ENCODE measurements at places on chromosomes 4 and X.

- no peak for DNase-seq
Observed at GRCh38 chr4:18021470-18021719, 160 bp downstream of the LCORL start.

- DNase-seq, result no peak
Observed at GRCh38 chr4:25154594-25155265, 5.5 kb downstream of the SEPSECS start.

DNA sequence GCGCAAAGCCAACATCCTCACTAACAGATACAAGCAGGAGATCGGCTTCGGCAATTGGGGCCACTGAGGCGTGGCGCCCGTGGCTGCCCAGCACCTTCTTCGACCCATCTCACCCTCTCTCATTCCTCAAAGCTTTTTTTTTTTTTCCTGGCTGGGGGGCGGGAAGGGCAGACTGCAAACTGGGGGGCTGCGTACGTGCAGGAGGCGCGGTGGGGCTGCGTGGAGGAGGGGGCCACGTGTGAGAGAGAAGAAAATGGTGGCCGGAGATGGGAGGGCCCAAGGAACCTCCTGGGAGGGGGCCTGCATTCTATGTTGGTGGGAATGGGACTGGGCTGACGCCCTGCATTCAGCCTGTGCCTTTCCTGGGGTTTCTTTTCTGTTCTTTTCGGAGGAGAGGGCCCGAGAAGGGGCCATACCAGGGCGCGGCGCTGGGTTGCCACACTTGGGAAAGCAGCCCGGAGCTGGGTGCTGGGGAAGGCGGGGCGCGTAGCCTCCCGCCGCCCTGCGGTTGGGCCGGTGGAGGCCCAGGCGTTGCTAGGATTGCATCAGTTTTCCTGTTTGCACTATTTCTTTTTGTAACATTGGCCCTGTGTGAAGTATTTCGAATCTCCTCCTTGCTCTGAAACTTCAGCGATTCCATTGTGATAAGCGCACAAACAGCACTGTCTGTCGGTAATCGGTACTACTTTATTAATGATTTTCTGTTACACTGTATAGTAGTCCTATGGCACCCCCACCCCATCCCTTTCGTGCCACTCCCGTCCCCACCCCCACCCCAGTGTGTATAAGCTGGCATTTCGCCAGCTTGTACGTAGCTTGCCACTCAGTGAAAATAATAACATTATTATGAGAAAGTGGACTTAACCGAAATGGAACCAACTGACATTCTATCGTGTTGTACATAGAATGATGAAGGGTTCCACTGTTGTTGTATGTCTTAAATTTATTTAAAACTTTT is 4.5 kb downstream of the MID1IP1 start:
- peak; percentile 28 for DNase-seq

DNA sequence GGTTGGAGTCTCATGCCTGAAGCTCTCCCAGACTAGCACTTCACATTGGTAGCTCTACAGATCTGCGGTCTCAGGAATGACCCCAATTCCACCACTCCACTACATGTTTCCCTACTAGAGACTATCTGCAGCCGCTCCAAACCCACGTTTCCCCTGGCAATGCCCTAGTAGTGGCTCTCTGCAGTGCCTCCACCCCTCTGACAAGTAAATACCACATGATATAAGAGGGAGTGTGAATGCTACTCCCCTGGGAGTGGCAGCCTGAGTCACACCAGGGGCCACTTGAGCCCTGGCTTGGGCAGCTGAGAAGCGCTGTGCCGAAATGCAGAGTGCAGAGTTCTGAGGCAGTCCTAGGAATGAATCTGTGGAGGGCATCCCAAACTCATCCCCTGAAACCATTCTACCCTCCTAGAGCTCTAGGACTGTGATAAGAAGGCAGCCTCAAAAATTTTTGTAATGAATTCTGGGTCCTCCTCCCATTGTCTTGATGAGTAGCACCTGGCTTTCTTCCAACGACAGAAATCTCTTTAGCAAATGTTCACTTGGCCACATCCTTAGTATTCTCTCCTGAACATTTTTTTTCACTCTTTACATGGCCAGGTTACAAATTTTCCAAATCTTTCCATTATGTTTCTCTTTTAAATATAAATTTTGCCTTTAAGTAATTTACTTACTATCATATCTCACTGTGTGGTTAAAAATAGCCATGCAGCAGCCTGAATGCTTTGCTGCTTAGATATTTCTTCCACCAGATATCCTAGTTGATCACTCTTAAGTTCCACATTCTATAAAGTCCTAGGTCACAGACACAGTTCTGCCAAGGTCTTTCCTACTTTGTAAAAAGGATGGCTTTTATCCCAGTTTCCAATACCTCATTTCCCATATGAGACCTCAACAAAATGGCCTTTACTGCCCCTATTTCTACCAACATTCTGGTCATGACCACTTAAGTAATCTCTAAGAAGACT is 160.2 kb upstream of the CPEB2 start:
- DNase-seq, result no peak

- no peak for DNase-seq
Observed at GRCh38 chr4:76752861-76753501, 145.0 kb downstream of the SOWAHB start.

DNA sequence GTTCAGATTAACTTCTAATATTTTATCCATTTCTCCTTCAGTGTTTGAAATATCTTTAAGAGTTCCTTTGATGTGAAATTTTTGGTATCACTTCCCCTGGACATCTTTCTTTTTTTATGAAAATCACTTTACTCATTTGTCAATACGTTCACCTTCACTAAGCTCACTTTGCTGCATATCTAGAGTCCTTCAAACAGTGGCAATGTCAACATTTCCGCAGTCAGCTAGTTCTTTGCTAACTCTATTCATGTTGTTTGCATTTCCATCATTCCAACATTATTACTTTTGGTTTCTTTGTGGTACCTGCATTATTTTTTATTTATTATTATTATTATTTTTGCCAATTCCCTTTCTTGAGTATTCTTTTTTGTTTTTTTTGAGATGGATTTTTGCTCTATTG is 203.0 kb downstream of the GPAT3 start:
- no peak for DNase-seq

DNA sequence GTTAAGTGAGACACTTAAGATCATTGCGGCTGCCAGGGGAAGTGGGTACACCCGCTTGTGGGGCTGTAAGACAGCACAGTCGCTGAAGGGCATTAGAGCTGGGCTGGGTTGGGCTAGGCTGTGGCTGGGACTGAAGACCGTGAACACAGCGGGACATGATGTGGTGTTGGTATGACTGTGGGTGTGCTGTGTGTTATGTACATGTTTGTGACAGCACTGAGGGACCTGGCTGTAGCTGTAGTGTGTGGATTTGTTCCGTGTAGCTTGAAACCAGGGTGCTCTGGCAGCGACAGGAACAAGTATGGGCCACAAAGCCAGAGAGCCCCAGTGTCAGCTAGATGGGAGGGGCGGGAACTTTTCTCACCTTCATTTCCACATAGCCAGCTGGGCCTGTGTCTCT is 82.1 kb downstream of the NHSL2 start:
- no peak for DNase-seq

DNA sequence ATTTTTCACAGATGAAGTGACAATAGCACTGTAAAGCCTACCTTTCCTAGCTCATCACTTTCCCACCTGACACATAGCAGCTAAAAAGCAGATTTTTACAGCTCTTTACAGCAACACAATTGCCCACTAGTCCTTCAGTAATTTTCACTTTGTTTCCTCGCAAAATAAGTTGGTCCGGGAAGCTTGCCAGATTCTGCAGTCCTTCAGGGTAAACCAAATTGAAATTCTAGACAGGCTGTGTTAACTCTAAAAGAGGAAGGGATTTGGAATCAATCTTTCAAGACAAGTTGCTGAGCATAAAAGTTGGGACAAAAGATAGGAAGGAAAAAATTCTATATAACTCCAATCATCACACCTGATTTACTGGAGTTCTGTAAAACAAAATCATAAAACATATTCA is 8.7 kb downstream of the C1QTNF7 start:
- DNase-seq, result no peak

DNA sequence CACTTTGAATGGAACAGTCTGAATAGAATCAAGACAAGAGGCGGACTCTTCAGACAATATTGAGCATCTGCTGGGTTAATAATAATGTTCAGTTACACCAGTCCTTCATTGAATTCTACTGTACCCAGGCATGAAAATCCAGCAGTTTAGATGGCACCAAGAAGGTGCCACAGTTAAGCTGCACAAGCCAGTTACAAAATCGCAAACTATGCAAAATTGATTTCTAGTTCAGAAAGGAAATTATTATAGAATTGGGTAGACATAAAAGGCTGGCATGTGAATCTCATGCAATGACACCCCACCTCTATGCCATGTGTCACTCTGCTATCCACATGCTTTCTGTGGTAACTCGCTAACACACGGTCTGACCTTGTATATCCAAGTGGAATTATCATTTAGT is 105.8 kb upstream of the VCX3A start:
- DNase-seq, result no peak

DNA sequence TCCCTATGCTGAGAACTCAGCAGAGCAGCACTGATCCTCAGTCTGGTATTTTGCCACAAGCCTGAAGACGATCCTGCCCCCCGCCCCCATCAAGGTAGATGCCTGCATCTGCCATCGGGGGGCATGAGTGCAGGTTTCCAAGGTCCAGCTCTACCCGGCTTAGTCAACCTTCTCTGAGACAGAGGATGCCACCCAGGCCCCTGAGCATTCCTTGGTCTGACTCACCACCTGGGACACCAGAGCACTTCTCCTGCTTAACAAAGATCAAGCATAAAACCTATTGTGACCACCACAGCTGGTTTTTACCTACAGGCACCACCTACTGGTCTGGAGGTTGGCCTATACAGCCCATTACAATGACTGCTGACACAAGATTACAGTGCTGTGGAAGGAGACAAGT is 1168.1 kb downstream of the PCDH19 start:
- DNase-seq, result no peak

DNA sequence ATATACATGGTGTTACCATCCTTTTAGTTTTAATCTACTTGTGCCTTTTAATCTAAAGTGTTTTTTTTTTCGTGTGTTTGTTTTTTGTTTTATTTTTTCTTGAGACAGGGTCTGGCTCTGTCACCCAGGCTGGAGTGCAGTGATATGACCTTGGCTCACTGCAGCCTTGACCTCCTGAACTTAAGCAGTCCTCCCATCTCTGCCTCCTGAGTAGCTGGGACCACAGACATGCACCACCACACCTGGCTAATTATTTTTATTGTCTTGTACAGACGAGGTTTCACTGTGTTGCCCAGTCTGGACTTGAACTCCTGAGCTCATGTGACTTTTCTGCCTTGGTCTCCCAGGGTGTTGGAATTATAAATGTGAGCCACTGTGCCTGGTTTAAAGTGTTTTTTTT is 33.1 kb downstream of the BMP2K start:
- no peak for DNase-seq

DNA sequence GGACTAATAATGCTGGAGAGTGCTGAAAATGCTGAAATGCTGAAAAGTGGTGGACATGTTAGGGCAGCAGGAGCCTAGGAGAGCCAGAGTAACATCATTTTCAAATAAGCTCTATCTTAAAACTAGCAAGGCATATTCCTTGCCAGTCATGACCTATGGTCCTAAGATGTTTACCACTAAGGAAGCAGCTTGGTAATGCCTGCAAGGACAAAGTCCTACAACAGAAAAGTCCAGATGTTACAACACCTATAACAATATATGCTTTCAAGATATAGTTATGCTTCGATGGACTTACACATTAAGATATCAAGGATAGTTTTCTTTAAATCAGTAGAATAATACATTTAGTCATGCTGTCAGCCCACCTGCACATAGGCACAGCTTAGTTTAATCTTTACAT is 4.5 kb upstream of the ADH4 start:
- DNase-seq, result no peak

- DNase-seq, result no peak
Observed at GRCh38 chr4:67587156-67587555, 28.6 kb downstream of the STAP1 start.

DNA sequence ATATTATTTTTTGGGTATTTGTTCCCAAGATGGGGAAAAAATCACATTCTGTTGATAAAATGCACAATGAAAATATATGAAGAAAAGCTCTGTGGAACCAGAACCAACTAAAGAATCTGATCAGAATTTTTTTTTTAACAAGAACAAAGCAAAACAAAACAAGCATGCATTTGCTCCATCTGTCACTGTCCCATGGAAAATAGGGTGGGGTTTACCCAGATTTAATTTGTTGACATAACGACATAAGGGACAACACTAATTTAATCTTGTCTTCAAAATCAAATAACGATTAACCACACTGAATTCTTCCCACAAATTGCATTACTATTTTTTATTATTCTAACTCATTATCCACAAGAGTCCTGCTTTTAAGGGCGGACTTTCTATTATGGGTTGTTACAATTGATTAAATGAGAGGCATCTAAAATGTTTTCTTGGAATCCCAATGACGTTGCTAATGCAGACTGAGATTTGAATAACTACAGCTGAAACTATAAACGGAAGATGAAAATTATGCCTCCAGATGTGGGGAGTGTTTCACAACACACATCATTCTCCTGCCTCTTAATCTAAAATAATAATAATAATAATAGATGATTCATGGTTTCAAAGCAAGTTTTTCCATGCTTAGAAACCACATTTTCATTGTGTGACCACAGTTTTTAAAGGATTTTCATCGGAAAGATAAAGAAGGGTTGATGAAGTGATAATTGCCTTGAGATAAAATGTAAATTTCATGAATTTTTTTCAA is 307.0 kb upstream of the CPEB2 start:
- no peak for DNase-seq

GRCh38 chrX:7045238-7045955 is 102.1 kb upstream of the STS start:
- DNase-seq, result no peak

DNA sequence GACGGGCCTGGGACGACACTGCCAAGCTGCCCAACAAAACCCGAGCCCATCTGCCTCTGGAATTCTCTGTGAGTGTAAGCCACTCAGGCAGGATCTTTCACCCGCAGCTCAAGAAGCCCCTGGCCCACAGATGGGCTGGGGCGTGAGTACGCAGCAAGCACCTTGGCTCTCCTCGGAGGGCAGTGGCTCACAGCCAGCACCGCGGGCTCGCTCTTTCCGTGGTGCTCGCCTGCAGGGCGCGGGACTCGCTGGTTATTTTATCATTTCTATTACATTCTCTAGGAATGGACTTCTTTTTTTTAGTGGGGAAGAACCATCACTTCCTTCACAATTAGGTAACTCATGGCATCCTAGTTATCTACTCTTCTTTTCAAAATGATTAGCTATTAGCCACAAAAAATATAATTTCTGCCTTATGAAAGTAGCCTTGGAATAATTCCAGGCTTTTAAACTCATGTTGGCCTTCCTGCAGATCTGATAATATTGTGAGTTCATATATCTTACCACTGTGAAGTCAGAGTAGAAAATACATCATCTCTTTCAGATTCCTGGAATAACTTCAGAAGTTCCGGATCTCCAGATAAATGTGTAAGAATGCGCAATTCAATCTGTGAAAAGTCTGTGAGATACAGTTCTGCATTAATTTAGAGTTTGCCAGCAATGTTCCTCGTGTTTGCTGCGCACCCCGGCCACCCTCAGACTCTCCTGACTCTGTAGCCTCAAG is 68.6 kb downstream of the NAT8L start:
- DNase-seq, result no peak

- no peak for DNase-seq
Observed at GRCh38 chrX:574830-575229, 55.8 kb upstream of the SHOX start.
